ENCODE measurements at places on chromosomes 11 and 22.

- no peak for DNase-seq
Observed at GRCh38 chr11:74444173-74444826, 23.0 kb downstream of the KCNE3 start.

- no peak for DNase-seq
Observed at GRCh38 chr11:26319906-26320305, 12.0 kb upstream of the ANO3 start.

- DNase-seq, result peak; percentile 54
Observed at GRCh38 chr11:94525546-94526324, 13.5 kb downstream of the C11orf97 start.

DNA sequence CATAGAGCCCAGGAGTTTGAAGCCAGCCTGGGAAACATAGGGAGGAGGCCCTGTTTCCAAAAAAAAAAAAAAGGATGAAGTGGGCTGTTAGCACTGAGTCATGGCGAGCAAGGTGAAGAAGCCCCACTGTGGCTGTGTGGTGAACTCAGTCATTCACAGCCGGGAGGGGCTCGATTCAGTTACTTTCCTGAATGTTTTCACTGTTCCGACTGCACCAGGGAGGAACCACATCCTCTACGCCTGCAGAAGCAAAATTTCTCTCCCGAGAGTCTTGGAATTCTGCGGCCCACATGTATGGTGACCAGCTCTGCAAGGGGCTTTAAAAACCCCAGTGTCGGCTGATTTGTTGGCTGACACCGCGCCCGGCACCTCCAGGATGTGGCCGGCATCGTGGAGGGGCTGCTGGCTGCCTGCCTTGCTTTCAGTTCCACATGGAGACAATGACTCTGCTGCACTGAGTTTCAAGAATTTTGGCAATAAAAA, 27.8 kb upstream of the GRAMD4 start:
- no peak for DNase-seq

GRCh38 chr11:121337740-121338272, 45.2 kb downstream of the SC5D start:
- no peak for DNase-seq

DNA sequence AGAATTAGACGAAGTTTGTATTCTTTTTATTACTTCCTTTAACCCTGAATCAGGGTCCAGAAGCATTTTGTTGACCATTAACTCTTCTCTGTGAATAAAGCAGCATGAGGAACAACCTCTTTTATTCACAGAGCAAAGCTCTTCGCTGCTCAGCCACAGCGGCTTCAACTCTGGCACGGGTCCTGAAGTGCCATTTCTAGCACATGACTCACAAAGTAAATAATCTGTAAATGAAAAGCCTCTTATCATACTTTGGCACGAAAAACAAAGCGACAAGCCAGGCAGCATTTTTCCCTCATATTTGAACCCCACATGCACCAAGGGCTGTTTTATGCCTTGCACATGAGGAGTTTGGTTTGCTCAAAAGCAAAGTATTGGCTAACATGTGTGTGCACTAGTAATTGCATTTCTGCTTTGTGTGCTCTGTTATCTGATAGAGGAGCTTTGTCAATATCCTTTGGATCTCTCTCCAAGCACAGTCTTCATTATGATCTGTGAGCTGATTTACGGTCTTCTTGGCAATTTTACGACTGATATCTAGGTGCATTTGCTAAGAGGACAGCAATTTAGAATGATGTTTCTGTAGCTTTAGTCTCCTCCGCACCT, 33.0 kb upstream of the APOBEC3A start:
- DNase-seq, result no peak

All from omental fat pad (tissue), 4 donors.